GM12891 (cell line): ENCODE measurements at places on chromosomes 5 and 9.

- no peak for DNase-seq
Measured at GRCh38 chr5:143657647-143658285, 154.2 kb upstream of the HMHB1 start.

- DNase-seq: no peak
Measured at GRCh38 chr9:132531710-132532570, 50.5 kb upstream of the BARHL1 start.

GRCh38 chr5:142857405-142857804 lies 87.2 kb downstream of the ARHGAP26 start:
- no peak for DNase-seq

DNA sequence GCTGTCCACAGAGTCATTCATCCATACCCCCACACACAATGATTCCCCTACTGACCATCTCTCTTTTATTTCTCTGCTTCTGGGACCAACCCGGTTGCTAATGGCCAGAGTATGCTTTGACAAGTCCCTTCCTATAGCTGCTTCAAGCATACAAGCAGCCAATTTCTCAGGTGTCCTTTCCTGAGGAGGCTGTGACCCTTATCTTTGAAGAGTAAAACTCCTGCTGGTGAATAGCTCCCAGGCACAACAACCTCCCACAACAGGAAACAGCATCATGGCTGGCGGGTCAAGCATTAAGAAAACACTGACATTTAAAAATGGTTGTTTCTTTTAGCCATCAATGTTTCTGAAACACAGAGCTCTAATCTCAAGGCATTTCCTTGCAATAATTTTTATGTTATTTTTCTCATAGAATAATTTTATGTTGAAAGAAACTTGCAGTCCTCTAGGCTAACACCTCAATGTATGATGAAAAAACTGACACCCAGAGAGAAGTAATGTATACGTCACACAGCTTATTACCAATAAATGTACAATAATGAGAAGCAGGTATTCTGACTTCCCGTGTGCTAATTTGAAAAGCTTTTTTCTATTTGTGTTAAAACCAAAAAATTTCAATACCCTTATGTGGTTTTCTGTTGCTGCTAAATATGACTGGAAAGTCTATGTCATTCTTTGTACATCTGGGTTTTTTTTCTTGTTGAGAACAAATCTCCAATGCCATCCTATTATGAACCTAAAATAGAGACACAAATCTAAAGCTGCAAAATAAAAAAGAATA lies 7.5 kb upstream of the PAM start:
- no peak for DNase-seq

DNA sequence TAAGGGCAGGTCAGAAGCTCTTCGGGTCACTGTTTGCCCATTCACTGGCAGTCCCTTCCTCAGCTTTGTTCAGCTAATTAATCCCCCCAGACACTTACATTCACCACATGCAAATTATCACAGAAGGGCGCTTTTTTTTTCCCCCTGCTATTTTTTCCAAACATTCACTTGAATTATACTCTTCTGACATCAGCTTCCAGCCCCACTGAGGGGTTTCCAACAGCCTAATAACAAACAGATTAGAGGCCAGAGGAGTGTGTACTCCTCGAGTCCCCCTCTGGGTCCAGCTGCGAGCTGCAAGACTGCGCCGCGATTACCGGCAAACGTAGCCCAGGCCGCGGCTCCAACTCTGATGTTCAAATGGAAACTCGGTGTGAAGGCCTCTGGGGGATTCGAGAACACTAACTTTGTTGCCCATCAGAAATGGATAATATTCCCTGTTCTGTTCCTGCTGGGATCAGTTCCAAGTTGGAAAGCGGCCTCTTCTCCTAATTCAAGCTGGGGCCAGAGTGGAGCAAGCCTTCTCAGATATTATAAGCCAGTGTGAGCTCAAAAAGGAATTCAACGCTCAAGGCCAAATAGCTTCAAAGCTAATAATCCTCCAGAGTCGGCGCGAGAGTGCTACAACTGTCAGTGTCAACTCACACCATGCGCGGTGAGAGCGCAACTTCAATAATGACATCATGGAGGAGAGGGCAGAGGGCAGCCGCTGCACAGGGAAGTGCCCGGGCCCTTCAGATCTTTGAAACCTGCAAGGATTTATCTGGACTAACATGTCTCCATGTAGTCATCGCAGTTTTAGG lies 560.8 kb downstream of the BNC2 start:
- DNase-seq: no peak

GRCh38 chr9:134338394-134339182 lies 12.3 kb downstream of the RXRA start:
- DNase-seq: no peak

DNA sequence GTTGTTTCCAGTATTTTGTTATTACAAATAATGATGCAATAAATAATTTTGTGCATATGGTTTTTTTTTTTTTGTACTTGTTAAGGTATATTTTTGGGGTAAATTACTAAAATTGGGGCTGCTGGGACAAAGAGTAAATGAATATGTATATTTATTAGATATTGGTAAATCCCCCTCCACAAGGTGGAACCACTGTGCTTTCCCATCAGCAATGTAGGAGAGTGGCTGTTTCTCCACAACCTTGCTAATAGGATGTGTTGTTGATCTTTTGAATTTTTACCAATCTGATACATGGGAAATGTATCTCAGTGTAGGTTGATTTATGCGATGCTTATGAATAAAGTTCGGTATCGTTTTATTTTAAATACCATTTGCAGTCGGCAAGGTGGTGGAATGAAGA lies 118.1 kb downstream of the TRPM3 start:
- DNase-seq: no peak

DNA sequence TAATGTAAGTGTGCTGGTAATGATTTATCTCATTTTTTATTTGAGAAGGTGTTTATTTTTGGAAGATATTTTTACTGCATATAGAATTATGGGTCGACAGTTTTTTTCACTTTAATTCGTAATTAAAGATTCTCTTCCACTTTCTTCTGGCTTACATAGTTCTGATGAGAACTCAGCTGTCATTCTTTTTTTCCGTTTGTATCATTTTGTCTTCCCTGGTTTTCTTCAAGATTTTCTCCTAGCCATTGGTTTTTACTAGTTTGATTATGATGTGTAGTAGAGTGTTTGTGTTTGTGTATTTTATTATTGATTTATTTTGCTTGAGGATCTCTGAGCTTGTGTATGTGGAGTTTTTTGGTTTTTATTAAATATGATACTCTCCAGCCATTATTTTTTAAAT lies 21.7 kb downstream of the SLF1 start:
- no peak for DNase-seq

GRCh38 chr9:109989296-109989695 lies 209.3 kb downstream of the PALM2AKAP2 start:
- DNase-seq: no peak

DNA sequence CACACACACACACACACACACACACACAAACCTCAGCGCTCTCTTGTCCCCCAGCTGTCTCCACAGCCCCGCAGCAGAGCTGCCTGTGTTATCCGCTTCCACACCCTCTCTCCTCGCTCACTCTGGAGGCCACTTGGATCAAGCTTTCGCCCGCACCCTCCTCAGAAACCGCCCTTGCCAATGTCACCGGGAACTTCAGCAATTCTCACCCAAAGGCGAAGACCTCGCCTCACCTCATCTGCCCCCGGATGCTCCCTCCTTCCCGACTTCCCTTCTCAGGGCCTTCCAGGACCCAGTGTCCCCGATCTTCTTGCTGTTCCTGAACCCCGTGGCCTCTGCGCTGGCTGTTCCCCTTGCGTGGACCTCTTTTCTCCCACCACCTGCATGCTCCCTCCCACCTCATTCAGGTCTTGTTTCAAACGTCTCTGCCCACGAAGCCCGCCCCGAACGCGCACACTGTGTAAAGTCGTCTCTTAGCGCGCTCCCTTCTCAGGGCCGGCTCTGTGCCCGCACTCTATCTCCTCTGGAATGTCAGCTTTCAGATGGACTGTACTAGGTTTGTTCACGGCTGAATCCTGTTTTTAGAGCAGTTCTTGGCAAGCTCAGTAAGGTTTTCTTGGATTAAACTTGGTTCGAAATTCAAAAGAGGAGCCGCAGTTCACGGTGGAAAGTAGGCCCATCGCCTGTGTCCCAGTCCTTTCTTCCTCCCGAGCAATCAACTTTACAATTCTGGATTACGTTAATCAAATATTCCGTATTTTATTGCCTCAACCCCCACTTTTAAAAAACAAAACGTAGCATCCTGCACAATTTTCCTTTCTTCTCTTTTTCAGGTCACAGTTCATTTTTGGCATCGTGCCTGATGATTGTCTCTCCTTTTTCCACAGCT lies 1.0 kb upstream of the TRIM7 start:
- no peak for DNase-seq

DNA sequence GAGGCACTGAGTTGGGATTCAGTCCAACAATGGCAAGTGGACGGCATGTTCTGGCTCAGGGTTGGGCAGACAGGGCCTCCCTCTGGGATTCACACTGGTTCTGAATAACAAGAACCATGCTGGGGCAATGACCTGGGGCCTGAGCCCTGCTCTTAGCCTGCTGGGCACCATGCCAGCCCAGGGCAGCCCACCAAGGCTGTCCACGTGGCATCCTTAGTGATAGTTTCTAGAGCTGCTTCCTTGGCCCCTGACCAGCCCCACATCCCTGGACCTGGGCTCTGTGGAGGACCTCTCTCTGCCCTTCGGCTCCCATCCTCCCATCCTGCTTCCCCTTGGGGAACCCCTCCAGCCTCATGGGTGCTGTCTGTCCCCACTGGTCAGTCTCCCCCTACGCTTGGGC lies 22.3 kb upstream of the OLFM1 start:
- DNase-seq: no peak

- DNase-seq: no peak
Measured at GRCh38 chr9:100397529-100398266, 29.2 kb upstream of the MSANTD3 start.

DNA sequence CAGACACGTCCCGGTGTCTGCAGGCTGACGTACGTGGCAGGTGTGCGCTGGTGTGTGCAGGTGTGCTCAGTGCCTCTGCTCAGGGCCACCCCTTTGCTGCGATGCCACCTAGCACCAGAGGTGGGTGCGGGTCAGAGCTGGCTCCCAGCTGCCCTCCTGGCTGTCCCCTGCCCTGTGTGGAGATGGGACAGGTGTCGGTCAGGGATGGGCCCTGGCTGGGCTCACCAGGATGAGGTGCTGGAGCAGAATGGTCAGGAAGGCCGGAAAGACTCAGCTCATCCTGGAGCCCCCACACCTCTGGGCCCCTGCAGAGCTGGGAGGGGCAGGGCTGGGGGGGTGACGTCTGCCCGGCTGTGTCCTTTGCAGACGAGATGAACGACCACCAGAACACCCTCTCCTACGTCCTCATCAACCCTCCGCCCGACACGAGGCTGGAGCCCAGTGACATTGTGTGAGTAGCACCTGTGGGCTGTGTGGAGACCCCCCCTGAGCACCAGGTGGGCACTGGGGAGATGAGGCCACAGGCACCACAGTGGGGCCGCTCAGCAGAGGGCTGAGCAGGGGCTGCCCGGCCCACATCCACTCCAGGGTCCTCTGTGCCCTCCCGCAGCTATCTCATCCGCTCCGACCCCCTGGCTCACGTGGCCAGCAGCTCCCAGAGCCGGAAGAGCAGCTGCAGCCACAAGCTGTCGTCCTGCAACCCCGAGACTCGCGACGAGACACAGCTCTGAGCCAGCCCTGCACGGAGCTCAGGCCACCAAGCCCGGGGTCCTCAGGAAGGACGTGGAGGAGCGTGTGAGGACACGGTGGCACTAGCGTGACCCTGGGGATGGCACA lies 89.7 kb downstream of the KCNT1 start:
- DNase-seq: no peak

GRCh38 chr5:113338628-113339027 lies 96.2 kb downstream of the TSSK1B start:
- DNase-seq: no peak

GRCh38 chr9:111078391-111079038 lies 40.2 kb upstream of the LPAR1 start:
- DNase-seq: no peak

GRCh38 chr9:129211686-129212085 lies 33.6 kb upstream of the IER5L start:
- DNase-seq: no peak

DNA sequence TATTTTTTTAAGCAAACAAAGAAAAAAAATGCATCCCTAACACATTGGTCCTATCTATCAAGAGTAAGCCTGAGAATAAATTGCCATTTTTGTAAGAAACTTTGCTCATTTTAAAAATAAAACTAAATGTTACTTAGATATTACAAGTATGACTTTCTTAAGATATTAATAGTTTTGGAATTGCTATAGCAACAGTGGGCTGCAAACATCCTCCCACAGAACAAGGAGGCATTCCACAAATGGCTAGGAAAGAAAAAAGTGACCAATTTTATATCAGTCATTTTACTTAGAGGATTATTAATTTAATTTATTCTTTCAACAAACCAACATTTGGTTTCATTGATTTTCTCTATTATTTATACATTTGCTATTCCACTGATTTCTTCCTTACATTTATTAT lies 63.7 kb downstream of the LURAP1L start:
- no peak for DNase-seq

GRCh38 chr5:154273028-154273617 lies 82.6 kb downstream of the GALNT10 start:
- DNase-seq: no peak

DNA sequence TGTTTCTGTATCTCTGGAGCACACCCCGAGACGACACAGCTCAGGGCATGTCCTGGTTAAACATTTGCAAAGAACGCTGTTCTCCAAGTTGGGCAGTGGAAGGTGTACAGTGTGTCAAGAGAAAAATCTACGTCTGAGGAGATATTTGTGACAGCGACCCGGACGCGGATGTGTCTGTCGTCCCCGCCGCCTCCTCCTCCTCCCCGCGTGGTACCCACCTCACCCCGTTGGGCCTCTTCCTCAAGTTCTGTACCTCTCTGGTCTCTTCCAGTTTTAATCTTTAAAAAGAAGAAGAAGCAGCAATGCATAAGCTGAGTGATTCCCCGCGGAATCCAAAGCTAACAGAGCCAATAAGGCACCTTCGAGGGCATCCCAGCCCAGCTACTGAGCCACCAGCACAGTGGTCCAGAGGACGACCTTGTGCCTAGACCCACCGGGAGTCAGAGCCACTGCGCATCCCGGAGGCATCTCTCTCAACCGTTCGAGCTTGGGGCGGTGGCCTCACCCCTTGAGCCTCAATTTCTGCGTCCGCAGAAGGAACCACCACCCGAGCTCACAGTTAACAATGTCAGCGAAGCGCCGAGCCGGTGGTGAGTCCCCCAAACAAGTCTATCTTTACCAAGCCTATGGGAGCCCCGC lies 467 bp downstream of the C9orf78 start:
- DNase-seq: no peak

DNA sequence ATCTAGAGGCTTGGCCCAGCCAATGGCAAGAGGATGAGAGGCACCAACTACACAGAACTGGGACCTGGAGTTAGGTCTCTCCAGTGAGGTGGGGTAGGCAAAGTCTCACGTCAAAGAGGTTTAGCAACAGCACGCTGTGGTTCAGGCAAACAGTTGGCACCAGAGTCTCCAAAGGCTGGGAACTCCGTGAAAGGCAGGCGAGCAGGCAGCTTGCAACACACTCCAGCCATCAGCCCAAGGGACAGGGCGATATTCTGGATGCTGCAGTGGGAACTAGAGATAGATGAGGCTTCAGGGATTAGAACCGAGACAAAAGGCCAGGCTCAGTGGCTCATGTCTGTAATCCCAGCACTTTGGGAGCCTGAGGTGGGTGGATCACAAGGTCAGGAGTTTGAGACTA lies 129.1 kb downstream of the PDZD2 start:
- DNase-seq: no peak

- no peak for DNase-seq
Measured at GRCh38 chr5:61538722-61539501, 206.9 kb downstream of the ZSWIM6 start.
